ENCODE measurements at places on chromosomes 3 and 15.

GRCh38 chr3:187957582-187957981, 196.4 kb upstream of the LPP start:
- no peak for DNase-seq

- no peak for DNase-seq
These were observed 14.2 kb upstream of the CAND2 start for GRCh38 chr3:12782172-12782815.

- DNase-seq, result no peak
These were observed 202.2 kb downstream of the KLF13 start for GRCh38 chr15:31528846-31529245.

GRCh38 chr3:39911465-39912309, 102.3 kb downstream of the MYRIP start:
- DNase-seq, result no peak

- DNase-seq, result no peak
These were observed 92.4 kb downstream of the KBTBD8 start for GRCh38 chr3:67090474-67090873.

DNA sequence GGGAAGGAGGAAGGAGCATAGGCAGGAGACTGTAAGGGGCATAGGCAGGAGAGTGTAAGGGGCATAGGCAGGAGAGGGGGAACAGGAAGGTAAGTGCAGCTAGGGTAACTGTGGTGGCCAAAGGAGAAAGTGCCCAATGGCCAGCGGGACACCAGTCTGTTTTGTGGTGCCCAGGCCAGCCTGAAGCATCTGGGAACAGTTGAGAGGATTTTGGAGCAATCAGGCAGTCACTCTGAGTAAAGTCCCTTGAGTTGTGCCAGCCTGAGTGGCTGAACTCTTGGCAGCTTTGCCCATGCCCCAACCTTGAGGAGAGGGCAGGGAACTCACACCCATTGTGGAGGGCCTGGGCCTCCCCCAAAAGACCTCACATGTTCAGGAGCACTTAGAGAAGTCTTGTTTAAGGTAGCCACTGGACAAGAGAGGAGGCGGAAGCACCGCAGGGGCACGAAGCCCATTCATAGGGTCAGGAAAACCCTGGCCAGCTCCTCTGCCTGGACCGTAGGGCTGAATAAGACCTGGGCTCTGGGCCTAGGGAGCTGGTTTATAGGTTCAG, 3.5 kb upstream of the TGM5 start:
- no peak for DNase-seq

DNA sequence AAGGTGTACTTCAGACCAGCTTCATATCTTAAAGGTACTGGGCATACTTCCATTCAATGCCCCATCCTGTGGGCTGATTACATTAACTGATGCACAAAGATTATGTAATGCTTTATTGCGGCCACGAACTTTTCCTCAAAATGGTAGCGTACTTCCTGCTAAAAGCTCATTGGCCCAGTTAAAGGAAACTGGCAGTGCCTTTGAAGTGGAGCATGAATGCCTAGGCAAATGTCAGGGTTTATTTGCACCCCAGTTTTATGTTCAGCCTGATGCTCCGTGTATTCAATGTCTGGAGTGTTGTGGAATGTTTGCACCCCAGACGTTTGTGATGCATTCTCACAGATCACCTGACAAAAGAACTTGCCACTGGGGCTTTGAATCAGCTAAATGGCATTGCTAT, 3.4 kb downstream of the SKIL start:
- no peak for DNase-seq

- DNase-seq, result no peak
These were observed 15.6 kb downstream of the MEX3B start for GRCh38 chr15:82030176-82030575.

- no peak for DNase-seq
These were observed 423.3 kb downstream of the SOX2 start for GRCh38 chr3:182135056-182135455.

GRCh38 chr3:46299608-46300460, 54.1 kb upstream of the CCR2 start:
- no peak for DNase-seq

- DNase-seq, result no peak
These were observed 128.4 kb downstream of the ASB7 start for GRCh38 chr15:100730655-100731266.

DNA sequence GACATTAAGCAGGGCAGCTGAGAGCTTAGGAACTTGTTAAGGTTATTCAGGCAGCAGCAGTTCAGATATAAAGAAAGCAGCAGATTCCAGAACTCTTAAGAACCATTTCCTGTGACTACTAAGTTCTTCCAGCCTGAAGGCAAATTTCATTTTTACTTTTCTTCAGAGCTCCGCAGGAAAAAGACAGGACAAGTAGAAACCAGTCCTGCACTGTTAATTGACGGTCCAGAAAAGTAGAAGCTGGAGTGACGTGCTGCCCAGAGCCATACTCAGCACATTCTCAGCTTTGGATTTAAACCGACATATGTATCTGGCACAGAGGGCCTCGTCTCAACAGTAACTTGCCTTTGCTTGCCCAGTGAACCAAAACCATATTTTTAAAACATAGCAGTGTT, 219.4 kb upstream of the STRIT1 start:
- no peak for DNase-seq

- no peak for DNase-seq
These were observed 2.1 kb downstream of the AMIGO3 start for GRCh38 chr3:49717211-49717958.

All from stimulated activated CD8-positive, alpha-beta memory T cell treated with anti-CD3 and anti-CD28 coated beads, Interleukin-7, amount 100 ng/mL, for 1 hour (primary cell).